Activated naive CD8-positive, alpha-beta T cell treated with anti-CD3 and anti-CD28 coated beads, Interleukin-2, amount 10 ng/mL, durations not matched to agents 7 days and 5 days (primary cell): ENCODE measurements at places on chromosomes 5 and 9.

- no peak for DNase-seq
These were observed 101.6 kb downstream of the GABBR2 start for GRCh38 chr9:98607152-98607551.

GRCh38 chr5:38749861-38750260 is 96.0 kb upstream of the OSMR start:
- DNase-seq = no peak

GRCh38 chr9:115743709-115744605 is 409.6 kb upstream of the PAPPA start:
- DNase-seq = no peak

DNA sequence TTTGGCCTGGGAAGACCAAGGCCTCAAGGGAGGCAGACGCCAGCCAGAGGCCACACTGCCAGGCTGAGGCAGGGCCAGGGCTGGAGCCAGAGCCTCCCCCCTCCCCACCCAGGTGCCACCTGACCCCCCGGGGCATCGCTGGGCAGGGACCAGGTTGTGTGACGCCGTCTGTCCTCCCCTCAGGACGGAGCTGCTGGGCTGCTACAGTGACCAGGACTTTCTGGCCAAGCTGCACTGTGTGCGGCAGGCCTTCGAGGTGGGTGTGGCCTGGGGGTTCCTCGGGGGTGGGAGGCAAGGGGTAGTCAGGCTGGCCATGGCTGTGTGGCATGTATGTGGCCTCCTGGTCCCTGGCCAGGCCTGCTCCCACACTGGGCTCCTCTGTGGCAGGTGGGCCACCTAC is 17.9 kb upstream of the DOLPP1 start:
- no peak for DNase-seq

DNA sequence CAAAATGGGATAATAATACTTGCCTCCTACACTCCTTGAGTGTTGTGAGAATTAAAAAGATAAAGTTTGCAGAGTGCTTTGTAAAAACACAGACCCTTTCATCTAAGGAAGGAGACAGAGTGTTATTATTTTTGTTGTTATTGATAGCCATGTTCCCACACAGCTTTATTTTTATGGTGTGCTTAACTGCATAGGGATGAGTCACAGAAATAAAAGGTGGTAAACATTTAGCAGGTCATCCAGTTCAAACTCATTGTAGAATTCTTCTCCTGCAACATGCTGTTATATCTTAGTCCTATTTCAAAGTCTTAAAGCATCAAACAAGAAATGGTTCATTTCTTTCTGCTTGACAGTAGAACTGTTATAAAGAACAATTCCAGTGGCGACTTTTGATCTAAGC is 367.5 kb upstream of the ACTBL2 start:
- DNase-seq = no peak

GRCh38 chr5:115775999-115776398 is 40.5 kb downstream of the CDO1 start:
- no peak for DNase-seq

GRCh38 chr9:72905514-72906480 is 47.1 kb downstream of the ALDH1A1 start:
- no peak for DNase-seq

GRCh38 chr9:135165003-135165711 is 77.7 kb downstream of the OLFM1 start:
- no peak for DNase-seq

DNA sequence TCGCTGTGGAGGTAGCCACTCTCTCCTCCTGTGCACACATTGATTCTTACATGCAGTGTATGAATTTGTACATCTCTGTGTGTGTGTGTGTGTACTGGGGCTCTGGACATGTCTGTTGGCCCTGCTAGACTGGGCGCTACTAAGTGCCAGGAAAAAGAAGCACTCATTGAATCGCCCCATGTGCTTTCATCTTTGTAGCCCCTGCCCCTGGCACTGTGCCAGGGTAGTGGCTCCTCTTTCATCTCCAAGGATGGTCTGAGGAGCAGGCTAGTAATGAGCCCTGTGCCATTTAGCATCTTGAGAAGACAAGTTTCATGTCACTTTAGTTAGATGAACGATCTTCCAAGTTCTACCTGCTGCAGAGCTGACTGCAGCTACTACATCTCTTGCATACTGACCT is 34.4 kb upstream of the EQTN start:
- no peak for DNase-seq

GRCh38 chr5:66511491-66511890 is 84.7 kb upstream of the MAST4 start:
- no peak for DNase-seq

DNA sequence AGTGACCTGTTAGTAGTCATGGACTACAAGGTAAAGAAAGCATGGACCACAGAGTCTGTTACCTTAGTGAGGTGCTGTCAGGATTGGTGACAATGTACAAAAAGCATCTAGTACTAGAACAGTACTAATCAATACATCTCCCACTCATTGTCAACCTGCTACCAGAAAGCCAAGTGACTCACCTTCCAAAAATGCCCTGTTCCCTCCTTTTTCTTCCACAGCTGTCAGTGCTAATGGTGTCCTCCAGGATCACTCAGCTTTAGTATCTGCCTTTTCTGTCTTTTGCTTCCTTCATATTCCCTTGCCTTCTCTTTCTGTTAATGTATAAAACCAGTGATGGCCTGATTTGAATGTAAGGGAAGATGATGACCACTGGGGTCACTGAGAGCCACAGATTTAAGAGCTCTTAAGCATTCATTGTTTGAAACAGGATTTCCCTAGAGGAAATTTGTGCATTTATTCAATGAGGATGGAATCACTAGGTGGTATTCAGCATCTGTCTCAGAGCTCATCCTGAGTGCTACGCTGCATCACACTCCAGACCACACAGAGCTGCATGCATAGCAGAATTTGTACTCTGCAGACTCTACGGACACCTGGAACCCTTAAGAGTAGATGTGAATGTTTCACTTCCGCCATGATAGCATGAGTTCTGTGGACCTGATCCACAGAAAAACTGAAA is 71.0 kb downstream of the SV2C start:
- no peak for DNase-seq

GRCh38 chr5:122615146-122615545 is 159.7 kb upstream of the SNX2 start:
- DNase-seq = no peak

DNA sequence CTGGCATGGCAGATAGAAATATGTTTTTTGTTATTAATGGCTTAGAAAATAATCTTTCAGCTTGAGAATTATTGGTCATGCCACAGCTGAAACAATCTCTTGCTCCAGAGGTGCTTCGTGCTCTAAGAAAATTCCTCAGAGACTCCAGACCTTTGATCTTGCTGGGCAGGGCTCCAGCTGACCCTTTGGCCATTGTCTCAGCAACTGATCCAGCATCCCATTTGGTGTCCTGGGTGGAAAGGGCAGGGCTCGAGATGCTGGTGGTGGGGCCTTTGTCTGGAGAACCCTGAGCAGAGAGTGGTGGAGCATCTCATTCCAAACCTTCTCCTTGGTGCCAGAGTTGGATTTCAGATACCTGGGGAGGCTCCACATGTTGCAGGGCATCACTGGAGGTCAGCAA is 43.2 kb upstream of the PIK3R1 start:
- DNase-seq = no peak

DNA sequence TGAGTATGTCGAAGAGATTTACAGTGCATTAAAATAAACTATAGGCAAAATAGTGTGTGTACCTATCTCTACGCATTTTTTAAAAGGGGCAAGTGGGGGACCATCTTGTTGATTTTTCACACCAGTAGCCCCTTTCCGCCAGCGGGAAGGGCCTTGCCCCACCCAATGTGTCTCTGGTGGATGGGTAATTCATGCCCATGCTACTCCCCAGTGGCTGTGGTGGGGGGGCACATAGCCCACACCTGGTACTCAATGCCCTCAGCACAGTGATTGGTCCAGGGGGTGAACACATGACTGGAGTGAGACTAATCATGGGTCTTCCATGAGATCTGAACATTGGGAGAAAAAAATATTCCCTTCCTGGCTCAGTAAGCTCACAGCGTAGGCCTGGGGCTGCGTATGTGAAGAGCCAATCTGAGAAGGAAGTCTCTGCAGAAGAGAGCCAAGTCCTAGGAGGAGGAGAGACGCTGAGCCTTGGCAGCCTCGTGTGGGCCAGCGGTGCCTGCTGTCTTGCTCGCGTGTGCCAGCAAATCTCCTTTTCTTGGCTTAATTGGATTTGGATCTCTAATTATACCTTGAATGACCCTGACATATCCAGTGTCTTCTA is 103.4 kb downstream of the ADAMTS2 start:
- peak; percentile 5 for DNase-seq

GRCh38 chr5:116209166-116209565 is 124.3 kb downstream of the COMMD10 start:
- no peak for DNase-seq

DNA sequence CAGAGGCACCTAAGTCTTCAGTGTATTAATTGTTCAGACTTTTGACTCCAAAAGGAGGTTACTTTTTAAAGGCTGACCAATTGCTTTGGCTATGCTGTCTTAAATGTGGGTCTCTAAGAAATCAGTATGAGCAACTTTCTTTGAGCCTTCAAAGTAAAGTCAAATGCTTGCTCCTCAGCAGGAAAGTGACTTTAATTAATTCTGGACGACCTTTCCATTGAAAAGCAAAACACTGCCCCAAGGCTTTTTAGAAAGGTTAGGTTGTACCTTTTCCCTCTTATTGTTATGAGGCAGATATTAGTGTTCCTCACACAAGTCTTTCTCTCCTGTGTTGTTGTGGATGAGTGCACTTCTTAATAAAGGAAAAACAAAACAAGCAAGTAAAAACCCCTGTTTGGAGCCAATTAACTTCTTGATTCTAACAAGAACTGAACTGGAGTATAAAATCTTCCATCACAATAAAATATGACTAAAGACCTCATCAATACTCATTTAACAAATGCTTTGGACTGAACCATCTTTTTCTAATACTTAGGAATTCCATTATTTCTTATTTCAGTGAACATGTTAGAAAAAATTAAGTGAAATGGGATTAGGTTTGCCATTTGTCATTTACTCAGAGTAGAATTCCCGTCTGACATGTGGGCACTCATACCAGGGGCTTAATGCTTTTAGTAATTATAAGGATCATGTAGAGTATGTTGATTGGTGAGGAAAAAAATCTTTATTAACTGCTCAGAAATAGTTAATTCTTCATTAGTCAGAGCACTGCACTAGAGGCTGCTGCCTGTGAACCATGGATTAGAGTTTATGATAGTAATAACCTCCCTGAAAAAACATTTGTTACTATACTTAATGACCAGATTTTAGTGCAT is 159.1 kb upstream of the ZNF608 start:
- DNase-seq = no peak

GRCh38 chr9:882416-882924 is 41.0 kb downstream of the DMRT1 start:
- DNase-seq = no peak

DNA sequence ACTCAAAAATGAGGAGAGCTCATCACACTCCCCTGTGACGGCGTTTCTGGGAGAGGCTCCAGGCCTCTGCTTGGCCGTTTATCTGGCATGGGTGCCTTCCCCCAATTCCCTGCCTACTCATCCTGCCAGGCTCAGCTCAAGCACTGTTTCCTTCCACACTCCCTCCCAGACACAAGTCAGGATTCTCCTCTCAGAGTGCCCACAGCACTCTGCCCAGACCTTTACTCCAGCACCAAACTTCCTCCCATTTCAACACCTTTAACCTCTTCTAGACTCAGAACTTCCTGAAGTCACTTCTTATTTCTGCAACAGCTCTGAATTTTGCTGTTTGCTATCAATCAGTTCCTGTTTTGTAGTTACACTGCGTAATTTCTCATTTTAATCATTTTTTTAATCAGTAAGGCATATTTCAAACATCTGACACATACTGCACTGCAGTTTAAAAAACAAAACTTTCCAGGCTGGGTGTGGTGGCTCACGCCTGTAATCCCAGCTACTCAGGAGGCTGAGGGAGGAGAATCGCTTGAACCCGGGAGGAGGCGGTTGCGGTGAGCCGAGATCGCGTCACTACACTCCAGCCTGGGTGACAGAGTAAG is 16.0 kb downstream of the TRMO start:
- DNase-seq = no peak

DNA sequence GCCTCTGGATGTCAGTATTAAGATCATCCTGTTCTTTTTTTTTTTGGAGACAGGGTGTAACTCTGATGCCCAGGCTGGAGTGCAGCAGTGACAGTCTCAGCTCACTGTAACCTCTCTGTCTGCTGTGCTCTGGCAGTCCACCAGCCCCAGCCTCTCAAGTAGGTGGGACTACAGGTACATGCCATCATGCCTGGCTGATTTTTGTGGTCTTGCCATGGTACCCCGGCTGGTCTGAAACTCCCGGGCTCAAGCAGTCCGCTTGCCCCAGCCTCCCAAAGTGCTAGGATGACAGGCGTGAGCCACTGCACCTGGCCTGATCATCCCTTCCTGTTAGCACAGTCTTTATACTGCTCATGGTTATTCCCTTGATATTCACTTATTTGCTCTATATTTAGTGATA is 3.5 kb downstream of the KDM4C start:
- no peak for DNase-seq

DNA sequence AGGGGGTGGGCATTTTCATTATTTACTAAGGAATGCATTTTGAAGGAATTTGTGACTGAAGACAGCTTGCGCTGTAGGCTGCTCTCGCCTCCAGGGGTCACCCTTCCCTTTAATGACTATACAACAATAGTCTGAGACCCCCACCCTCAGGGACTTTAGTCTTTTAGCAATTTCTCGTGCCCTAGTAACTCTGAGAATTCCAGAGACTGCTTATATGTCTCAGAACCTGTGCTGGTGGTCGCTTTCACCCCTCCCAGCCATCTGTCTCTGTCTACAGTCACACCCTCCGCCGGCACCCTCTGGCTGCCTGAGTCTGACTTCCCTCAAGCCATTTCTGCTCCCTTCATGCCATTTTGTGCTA is 671.4 kb downstream of the NR2F1-AS1 start:
- DNase-seq = no peak

- DNase-seq = peak; percentile 66
These were observed 588 bp downstream of the TRAF2 start for GRCh38 chr9:136886610-136887597.

GRCh38 chr9:131534721-131535237 is 3.7 kb upstream of the UCK1 start:
- no peak for DNase-seq

- no peak for DNase-seq
These were observed at the start of gene PCDHGA8 for GRCh38 chr5:141392429-141393198. Gene PCDHGA8, plus strand, starts transcription at chr5:141392633. Its CDS starts 181 bp downstream, at chr5:141392814.

DNA sequence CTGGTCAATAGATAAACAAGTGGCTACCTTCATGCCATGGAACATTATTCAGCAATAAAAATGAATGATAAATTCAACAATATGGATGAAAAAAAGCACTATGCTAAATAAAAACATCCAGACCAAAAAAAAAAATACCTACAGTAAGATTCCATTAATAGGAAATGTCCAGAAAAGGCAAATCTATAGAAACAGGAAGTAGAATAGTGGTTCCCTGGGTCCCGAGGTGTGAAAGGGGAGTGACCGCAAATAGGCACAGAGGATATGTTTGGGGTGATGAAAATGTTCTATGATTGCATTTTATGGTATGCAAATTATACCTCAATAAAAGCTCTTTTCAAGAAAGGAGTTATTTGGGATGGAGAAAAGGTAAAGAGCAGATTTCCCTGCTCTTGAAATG is 3.6 kb upstream of the GPR151 start:
- DNase-seq = no peak

DNA sequence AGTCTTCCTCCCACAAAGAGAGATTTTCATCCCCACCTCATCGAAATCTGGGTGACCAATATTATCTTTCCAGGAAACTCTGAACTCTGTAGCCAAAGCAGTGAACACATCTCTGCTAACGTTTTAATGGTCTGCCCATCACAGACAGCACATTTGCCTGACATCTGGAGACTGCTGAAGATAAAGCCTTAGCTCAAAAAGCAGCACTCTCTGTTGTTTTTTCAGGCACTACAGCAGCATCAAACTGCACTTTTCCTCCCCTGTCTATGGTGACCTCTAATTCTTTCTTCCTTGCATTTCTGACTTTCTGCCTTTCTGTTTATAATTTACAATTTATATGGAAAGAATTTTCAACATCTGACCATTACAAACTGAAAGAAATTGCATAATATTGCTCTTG is 66.8 kb downstream of the RAB3C start:
- DNase-seq = no peak
